ENCODE measurements at places on chromosomes 4 and X.

- DNase-seq = no peak
These were observed 256.4 kb upstream of the GRID2 start for GRCh38 chr4:92047209-92047875.

- peak; percentile 34 for DNase-seq
These were observed 1.7 kb downstream of the SAT1 start for GRCh38 chrX:23784470-23785331.

DNA sequence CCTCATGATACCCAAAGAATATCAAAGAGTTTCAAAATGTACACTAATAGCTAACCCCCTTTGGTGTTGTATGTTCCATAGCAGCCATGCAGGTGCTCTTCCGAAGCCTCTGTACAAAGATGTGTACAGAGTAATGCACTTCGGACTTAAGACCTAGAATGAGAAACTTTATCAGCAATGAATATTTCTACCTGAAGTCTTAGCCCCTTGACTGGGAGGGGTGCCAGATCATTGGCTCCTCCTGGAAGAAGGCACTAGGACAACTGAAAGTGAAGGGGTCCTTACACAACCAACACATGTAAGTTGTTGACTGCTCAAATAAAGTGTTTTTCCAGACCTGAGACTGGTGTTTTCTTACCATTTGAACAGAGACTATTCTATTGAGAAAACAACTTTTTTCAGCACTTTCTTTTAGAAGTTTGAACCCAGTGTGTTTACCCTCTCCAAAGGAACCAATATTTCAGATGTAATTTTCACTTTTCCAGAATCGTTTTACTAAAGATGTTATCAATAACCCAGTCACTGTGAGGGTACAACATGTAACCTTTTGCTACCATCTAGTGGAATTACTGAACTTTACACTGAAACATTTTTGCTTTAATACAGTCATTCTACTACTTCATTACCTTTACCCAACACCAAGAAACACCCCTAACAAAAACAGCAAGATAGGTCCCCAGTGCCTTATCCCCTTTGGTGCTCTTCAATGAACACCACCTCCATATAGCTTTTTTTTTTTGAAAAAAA lies 33.3 kb upstream of the PRDX4 start:
- DNase-seq = peak; percentile 26

GRCh38 chr4:175540151-175540550 lies 271.9 kb downstream of the GPM6A start:
- no peak for DNase-seq

DNA sequence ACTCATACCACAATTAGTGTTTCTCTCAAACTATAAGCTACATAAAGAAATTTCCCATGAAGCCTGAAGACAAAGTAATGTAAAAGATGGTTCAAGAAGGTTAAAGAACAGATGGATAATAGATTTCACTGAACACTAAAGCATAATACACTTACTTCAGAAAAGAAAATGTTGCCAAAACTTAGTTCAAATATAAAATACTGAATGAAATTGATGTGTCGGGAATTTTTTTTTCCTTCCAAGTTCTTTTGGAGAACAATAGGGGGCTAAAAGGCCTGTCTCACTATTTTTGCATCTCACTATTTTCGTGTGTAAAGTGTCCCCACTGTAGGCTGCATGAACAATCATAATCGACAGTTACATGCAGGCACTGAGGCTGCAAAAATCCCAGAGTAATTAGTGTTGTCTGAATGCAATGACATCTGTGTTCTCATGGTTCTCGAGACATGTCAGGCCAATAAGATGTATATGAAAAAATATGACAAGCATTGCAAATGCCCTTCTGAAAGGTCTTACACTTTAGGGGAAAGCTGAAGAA lies 11.9 kb upstream of the MAB21L2 start:
- DNase-seq = no peak

DNA sequence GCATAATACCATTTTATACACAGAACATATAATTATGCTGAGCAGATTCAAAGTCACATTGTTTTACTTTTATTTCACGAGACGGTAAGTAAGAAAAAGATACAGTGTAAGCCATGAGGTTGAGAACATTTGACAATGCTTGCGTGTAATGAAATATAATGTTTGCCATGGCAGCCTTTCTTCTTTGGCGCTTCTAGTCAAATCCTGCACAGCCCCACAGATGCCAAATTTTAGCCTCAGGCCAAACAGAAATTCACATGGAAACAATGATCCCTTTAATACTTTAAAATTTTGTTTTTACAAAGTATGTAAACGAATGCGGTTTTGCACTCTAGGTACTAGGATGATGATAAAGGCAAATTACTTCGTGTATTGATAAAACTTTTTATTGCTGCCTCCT lies 502.7 kb upstream of the SMIM31 start:
- DNase-seq = no peak

DNA sequence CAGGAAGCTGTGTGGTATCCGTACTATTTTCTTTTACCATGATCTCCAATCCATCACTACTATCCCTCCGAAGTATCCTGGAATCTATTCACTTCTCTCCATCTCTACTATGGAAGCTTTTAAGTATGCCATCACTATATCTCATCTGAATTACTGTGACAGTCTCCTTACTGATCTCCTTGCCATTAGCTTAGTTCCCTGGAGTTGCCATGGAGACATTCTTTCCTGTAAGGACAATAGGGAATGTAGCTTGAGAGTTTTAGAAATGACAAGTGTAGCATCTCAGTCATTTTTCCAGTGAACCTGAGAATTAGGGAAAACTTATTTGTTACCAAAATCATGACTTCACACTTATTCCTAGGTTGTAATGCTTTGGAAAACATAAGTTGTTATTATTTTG lies 86.3 kb downstream of the HPGD start:
- DNase-seq = no peak

DNA sequence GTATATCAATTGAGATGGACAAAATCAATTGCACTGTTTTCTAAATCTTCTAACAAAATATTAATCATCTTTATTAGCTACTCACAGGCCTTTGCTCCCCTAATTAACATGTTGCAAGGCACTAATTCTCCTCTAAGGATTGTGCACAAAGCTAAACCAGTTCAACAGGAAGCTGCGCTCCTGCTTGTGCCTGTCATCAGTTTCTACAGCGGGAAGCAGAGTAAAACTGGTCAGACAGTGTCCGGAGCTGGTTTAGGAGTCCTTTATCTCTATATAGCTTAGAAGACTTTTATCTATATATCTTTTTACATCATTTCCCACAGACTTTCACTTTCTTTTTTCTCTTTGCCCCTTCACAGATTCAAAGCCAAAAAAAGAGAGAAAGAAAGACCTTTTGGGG lies 79.1 kb downstream of the ELOVL6 start:
- peak; percentile 42 for DNase-seq

DNA sequence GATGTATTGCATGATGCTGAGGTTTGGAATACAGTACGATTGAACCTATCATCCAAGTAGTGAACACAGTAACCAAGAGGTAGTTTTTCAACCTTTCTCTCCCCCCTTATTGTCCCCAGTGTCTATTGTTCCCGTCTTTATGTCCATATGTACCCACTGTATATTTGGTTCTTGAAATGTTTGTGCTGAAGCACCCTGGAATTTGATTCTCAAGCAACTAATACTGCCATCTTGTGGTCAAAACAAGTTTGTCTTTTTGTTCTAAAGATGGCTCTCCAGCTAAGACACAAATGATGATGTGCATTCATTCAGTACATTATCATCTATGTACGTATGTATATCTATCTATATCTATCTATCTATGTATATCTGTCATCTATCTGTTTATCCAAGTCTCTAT lies 33.5 kb upstream of the DCX start:
- DNase-seq = peak; percentile 9

DNA sequence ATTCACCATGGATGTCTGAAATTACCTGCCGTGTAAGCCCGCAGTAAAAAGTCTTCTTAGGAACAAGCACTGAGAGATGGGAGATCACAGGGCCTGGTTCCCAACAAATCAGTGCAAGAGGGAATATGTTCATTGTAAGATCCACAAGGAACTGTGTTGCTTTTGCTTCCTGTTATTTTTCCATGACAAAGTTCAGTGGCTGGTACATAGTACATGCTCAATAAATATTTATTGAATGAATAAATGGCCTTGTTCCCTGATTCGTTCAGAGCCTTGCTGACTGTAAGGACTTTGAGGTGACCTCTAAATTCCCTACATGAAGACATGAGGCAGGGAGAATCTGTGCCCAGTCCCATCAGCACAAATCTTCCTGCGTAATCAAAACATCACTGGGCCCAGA lies 7.4 kb downstream of the TMEM31 start:
- DNase-seq = no peak

- no peak for DNase-seq
These were observed 4.8 kb upstream of the MXRA5 start for GRCh38 chrX:3351276-3351675.

DNA sequence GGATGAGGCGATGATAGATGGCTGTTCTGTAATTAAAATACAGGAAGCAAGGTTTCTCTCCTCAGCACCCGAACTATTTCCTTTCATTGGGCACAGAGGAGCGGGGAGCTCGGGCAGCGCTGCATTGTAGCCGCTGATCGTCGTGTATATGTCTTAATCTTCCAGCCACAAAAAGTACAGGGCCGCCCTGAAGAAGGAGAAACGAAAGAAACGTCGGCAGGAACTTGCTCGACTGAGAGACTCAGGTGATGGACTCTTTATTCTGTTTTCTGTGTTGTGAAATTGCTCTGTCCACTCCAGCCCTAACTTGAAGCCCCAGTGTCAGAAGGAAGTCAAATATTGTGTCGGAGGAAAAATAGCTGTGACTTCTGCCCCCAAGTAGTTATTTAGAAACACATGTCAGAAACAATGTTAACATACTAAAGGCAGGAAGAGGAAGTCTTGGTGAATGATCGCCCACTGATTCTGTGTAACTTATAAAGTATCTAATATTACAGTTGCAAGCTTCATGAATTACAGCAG lies 546 bp downstream of the ZRSR2 start:
- DNase-seq = peak; percentile 35

GRCh38 chrX:153319295-153320046 lies 2.1 kb downstream of the PNMA6F start:
- no peak for DNase-seq

DNA sequence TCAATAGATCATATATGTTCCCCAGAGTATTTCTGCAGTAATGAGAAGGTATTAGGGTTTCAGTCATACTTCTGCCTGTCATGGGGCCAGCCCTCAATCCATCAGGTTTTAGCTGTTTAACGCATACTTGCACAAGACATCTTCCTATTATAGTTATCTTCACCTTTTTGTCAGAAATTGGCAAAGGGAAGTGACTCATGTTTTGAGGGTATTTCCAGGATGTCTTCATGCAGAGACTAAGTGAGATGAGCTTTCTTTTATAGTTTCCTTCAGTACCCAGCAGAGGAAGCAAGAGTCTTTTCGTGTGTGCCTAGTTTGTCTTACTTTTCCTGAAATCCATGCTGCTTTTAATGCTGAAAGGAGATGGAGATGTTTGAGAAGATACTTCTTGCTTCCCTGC lies 9.5 kb downstream of the CSTF2 start:
- no peak for DNase-seq

GRCh38 chr4:41590591-41590990 lies 52.6 kb downstream of the LIMCH1 start:
- DNase-seq = no peak

DNA sequence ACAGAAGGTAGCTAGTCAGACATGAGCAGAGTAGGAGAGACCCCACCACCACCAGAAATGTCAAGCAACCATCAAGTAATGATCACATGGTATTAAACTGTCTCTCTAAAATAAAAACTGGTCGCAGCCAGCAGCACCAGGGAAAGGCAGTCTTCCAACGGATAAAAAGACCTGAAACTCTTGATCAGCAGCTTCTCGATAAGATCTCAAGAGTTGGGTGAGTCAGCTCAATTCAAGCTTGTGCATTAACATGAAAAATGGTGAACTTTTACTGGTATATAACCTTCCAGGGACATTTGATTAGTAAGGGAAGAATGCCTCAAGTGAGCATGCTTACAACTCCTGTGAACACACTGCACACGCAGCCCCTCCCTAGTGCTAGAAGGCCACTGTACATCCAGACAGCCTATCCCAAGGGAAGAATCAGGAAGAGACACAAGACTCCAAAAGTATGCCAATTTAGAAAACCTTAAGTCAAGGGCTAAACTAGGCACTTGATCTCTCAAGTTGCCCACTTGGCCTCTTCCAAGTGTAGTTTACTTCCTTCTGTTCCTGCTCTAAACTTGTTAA lies 270.0 kb upstream of the GNPDA2 start:
- no peak for DNase-seq

DNA sequence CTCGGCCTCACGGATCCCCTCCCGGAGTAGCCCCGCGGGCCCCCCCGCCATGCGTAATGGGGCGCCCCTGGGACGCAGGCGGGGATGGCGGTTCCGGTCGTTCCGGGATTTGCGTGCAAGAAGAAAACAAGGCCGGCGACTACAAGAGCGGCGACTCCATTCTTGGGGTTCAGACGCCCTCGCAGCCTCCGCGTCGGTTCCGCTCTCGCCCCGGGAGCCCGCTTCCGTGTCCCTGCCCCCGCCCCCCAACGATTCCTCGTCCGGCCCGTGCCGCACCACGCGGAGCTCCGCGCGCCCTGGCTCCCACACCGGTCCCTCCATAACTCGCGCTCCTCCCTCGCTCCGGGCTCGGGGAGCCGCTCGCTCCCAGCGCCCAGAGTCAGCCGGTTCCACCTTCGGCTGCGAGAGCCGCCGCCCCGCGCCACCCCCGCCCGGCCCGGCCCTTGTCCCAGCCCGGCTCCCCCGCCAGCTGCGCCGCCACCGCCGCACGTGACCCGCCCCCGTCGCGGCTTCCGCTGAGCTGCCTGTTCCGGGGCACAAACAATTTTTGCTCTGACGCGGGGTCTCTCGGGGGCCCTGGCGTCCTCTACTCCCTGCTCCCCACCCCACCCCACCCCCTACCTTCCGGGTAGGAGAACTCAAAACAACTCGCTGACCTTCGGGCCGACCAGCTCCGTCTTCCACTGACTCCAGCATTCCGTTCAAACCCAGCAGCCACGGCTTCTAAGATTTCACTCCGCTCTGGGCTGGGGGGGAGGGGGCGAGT lies 78.8 kb upstream of the BCOR start:
- peak; percentile 75 for DNase-seq

- no peak for DNase-seq
These were observed 37.2 kb downstream of the ADAMTS3 start for GRCh38 chr4:72531768-72532290.

DNA sequence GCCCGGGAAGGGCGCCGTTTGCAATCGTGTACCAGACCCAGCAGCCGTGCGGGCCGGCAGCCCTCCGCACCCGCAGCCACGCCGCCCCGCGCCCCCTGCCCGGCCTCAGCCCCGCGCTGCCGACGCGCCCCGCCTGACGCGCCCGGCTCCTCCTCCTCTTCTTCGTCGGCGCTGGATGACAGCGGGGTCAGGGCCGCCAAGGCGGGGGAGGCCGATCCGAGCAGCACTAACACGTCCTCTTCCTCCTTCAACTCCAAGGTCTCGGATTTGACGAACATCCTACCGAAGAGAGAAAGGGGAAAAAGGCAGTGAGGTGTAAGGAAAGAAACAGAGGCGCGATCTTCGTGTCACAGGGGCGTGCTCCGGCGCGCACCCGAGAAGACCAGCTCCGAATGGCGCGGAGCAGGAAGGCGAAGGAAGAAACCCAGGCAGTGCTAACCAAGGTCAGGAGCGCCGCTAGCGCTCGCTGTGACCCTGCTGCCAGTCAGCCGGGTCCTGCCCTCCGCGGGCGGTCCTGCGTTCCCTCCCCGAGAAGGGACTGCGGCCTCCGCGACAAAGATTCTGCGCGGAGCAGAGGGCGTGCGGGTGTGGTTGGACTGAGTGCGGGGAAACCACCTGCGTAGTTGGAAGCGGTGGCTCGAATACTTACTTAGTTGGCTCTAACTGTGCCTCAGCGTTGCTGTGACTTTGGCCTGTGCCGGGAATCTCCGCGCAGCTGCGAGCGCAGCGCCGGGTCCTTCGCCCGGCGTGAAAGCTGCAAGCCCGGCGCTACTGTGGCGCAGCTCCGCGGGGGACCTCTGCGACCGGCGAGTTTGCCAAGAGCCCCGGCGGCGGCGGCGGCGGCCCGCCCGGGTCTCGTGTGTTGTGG lies 548 bp downstream of the NEUROG2 start:
- DNase-seq = peak; percentile 77
